ENCODE measurements at places on chromosomes 5 and 9.

GRCh38 chr5:147332658-147333057 is 97.8 kb downstream of the STK32A start:
- DNase-seq = peak; percentile 21

GRCh38 chr9:21506626-21507482 is 24.7 kb upstream of the IFNE start:
- no peak for DNase-seq

DNA sequence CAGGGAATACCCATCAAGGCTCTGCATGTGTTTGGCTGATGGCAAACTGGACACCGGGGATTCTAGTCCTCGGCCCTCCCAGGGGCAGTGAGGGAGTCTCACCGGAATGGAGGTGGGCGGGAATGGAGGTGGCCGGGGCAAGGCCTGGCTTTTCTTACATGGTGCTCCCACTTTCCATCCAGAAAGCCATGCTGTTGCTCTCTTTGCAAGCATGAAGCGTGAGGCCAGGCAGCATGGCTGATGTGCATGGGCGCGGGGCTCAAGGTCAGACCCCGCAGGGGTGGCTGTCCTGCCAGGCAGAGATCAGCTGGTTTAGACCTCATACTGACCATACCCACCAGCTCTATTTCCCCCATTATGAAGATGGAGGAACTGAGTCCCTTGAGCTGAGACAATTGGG is 108.0 kb upstream of the PHYKPL start:
- no peak for DNase-seq

DNA sequence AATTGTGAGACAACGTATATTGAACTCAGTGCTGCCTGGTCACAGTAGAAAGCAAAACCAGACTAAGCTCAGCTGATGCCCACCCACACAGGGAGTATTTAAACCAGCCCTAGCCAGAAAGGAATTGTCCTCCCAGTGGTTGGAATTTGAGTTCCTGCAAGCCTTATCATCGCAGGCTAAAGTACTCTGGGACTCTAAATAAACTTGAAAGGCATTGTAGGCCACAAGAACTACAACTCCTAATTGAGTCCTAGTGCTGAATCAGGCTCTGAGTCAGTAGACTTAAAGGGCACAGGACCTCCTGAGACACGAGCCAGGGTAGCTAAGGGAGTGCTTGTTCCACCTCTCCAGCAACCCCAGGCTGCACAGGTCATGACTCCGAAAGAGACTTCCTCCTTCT is 171.4 kb downstream of the MCTP1 start:
- DNase-seq = no peak

DNA sequence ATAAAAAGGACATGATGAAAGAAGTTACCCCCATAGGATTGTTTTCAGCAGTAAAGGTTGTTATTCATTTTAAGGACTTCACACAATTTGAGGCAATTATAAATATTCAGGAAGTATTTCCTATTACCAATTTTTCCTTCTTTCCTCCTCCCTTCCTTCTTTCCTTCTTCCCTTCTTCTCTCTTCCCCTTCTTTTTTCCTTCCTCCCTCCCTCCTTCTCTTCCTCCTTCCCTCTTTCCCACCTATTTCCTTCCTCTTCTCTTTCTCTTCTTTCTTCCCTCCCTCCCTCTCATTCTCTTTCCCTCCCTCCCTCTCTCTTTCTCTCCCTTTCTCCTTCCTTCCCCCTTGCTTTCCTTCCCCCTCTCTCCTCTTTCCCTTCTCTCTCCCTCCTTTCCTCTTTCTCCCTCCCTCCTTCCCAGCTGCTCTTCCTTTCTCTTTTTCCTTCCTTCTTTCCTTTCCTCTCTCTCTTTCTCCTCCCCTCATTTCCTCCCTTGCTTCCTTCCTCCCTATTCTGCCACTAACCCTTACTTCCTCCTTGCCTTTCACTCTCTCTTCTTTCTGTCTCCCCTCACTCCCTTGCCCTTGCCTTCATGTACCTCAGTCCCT is 105.1 kb downstream of the ADRB2 start:
- DNase-seq = no peak

DNA sequence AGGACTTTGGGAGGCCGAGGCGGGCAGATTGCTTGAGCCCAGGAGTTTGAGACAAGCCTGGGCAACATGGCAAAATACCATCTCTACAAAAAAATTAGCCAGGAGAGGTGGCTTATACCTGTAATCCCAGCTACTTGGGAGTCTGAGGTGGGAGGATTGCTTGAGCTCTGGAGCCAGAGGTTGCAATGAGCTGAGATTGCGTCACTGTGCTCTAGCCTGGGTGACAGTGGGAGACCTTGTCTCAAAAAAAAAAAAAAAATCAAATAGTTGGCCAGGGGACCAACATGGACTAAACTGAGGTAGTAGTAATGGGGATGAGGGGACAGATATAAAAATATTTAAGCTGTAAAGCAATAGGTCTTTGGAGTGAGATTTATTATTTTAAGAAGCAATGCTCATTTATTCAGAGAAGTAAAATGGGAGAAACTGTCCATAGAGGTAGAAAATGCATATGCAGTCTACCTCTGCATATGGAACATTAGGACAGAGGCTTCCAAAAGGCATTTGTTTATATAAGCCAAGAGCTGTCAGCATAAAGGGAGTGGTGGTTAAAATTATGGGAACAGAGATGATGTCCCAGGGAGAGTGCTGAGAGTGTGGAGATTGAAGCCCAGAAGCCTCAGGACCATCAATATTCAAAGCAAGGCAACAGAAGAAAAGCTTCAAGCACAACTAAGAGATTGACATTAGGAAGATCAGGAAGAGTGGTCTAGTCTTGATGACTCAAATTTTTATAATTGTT is 98.1 kb downstream of the UBE2R2 start:
- DNase-seq = no peak
